ENCODE measurements at places on chromosomes 4 and X. TPM values are rescaled to one million over a fixed set of nuclear protein-coding genes. Genes with fewer than 3 reads are reported as not detected.
A peak's percentile ranks its signal among the peaks of the same experiment; 100 is the strongest.

Gene CCSER1
- total RNA-seq = not detected

DNA sequence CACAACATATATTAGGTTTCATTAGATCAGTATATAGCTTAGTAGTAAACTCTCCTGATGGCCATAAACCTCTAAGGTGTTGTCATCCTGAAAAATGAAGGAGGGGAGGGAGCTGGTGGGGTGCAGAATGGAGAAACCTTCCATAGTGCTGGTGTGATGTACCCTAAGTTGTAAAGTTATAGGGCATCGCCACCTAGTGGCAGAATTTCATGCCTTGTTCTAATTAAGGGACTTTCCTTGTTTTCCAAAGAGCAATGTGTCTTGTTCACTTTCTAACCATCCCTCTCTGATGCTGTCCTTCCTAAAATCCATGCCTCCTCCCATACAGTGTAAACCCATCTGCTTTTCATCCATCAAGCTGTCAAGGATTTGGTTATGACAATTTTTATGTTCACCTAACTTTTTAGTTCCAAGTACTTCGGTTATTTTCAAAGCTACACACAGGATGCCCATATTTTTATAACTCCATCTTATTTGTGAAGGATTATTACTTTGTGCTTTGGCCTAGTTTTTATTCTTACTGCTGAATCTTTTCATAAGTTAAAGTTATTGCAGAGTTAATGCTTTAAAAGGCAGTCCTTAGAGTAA lies 4.5 kb downstream of the NBDY start:
- H3K4me1 ChIP-seq = peaks cover 15% of the 10 kb centered on the region
- H3K27me3 ChIP-seq = no peaks in the 10 kb centered on the region
- DNase-seq = no peak
- peak overlapping the region; percentile 65 for H3K27ac ChIP-seq

GRCh38 chrX:49844611-49845010 lies 15.5 kb downstream of the PAGE4 start:
- H3K4me3 ChIP-seq = no peak overlapping the region
- no peak overlapping the region for H3K27ac ChIP-seq
- H3K4me1 ChIP-seq = no peaks in the 10 kb centered on the region
- peaks cover 3% of the 10 kb centered on the region for H3K27me3 ChIP-seq
- no peak for DNase-seq

DNA sequence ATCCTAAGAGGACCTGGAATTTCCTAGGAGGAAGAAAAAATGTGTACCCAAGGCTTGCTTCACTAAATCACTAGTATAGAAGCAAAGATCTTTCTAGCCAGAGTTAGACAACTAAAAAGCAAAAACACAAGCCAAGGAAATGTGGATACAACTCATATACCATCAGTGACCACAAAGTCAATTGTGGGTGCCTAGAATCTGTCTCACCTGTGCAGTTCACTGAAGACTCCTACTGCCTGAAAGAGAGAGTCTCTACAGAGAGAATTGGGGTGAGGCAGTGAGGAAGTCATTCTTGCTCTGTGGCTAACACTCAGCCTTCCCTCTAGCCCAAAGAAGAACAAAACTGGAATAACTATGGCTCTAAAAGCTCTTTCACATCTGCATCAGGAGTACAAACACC lies 82.9 kb downstream of the EFHC2 start:
- H3K4me3 ChIP-seq = no peak overlapping the region
- no peak for DNase-seq
- no peaks in the 10 kb centered on the region for H3K4me1 ChIP-seq

- H3K36me3 ChIP-seq = peaks cover 10% of the 10 kb centered on the region
- no peaks in the 10 kb centered on the region for H3K27me3 ChIP-seq
- H3K27ac ChIP-seq = no peak overlapping the region
Observed at GRCh38 chr4:3324093-3324815, 31.4 kb downstream of the RGS12 start.

DNA sequence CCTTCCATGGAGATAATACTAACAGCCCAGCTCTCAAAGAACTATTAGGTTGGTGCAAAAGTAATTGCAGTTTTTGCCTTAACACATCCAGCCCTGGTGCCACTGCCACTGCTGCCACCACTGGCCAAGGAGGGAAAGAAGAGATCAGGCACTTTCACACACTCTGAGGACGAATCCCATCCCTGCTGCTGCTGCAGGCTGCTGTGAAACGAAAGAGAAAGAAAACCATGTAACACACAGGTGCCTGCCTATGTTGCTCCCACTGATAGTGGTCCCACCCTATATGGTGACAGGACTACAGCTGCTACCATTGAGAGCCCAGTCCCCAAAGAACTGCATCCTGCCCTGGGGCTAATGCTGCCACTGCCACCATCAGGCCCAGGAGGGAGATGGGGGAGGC lies 35.1 kb downstream of the TMLHE start:
- no peaks in the 10 kb centered on the region for H3K4me1 ChIP-seq
- no peaks in the 10 kb centered on the region for H3K27me3 ChIP-seq
- H3K27ac ChIP-seq = no peak overlapping the region

All from chondrocyte (in vitro differentiated cells).